ENCODE measurements at places on chromosomes 1 and 21.

- DNase-seq = no peak
Measured at GRCh38 chr1:88140325-88140724, 543.7 kb upstream of the PKN2 start.

DNA sequence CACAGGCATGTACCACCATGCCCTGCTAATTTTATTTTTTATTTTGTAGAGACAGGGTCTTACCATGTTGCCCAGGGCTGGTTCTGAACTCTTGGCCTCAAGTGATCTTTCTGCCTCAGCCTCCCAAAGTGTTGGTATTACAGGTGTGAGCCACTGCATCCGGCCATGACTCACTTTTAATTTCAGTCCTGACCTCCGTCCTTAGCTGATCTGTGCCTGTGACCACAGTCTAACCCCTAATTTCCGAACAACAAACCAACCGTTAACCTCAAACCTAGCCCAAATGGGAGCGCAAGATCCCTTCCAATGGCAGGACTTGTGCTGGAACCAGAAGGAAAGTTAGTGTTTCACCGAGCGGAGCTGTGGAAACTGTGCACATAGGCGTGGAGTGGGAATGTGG, 29.3 kb upstream of the MAN1C1 start:
- DNase-seq = no peak

GRCh38 chr1:37570528-37571334, 14.0 kb downstream of the DNALI1 start:
- no peak for DNase-seq

- DNase-seq = no peak
Measured at GRCh38 chr21:42793774-42794173, 85.6 kb downstream of the WDR4 start.

DNA sequence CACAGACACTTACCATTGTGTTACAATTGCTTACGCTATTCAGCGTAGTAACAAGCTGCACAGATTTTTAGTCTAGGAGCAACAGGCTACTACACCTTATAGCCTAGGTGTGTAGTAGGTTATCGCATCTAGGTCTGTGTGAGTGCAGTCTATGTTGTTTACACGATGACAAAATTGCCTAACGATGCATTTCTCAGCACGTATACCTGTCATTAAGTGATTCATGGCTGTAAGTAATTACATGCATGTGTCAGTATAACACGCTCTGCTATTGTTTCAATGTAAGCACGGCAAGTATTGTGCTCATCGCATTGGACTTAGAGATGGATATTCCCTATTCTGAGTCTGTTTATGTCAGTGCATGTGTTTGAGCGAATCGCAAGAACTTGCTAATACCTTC, 15.7 kb upstream of the ZBTB18 start:
- DNase-seq = no peak

DNA sequence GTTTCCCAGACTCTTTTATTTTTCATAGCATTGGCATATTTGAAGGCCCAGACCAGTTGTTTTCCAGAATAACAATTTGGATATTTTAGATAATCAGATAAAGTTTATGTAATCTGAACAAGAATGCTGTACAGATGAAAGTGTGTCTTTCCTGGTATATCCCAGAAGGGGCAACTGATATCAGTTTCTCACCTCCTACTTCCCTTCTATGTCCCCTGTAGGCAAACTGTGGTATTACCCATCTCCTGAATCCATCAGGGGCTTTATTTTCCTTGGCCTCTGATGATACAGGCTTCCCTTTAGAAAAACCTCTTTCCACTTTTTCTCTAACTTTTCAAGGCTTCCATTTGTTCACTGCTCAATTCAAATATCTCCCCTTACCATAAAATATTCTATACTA, 87.5 kb upstream of the RGS1 start:
- DNase-seq = no peak

DNA sequence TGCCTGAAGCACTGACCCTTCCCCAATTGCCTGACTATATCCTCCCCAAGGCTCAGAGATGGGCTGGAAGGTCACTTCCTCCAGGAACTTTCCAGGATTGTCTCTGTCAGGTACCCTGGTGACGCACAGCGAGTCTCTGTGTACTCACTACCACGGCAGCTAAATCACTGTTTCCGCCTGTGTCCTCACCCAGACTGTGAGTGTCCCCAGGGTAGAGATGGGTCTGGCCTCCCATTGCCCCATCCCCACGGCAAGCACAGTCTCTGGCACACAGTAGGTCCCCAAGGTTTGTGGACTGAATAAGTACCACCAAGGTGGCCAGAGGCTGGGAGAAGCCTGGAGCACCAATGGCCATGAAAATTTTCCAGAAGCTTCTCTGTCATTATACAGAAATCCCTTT, 93.8 kb upstream of the RUNX3 start:
- no peak for DNase-seq

- DNase-seq = no peak
Measured at GRCh38 chr1:9160079-9160717, 31.3 kb upstream of the GPR157 start.
